ENCODE measurements at places on chromosomes 11 and 22.

GRCh38 chr11:133506023-133506422 lies 26.3 kb downstream of the OPCML start:
- no peak for DNase-seq

- no peak for DNase-seq
These were observed 54.2 kb downstream of the LGR4 start for GRCh38 chr11:27418356-27418755.

DNA sequence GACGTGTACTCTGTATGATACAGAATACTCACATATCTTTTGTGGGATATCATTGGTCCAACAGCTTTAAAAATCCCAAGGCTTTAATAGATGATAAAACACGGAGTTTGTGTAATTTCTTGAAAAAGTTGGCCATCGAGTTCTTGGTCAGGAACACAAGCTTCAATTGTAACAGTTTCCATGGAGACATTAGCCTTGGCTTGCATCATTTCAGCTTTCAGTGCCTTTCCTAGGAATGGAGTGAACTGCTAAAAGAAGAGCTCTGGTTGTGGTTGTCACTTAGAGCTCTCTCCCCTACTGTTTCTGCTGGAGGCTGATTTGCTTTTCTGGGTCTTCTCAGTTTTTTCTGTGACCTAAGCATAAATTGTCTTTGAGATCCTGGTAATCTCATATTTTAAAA lies 14.2 kb downstream of the BMAL1 start:
- DNase-seq: no peak

- DNase-seq: no peak
These were observed 22.6 kb upstream of the APLP2 start for GRCh38 chr11:130047141-130047540.

DNA sequence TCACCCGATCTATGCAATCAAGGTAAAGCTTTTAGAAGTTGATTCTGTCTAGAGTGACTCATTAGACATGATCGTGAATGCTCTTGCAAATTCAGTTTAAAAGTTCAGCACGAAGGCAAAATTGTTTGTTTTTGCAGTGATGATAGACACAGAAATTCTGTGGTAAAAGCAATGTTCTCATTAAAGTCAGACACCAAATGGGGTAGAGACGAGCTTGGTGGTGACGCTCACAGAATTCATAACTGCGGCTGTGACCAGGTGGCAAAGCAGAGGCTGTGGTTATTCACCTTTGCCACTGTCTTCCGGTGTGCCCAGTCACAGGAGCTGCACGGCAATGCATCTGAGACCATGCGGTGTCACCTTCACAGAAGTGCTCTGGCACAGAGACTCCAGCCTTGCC lies 83.4 kb downstream of the WNT7B start:
- no peak for DNase-seq

DNA sequence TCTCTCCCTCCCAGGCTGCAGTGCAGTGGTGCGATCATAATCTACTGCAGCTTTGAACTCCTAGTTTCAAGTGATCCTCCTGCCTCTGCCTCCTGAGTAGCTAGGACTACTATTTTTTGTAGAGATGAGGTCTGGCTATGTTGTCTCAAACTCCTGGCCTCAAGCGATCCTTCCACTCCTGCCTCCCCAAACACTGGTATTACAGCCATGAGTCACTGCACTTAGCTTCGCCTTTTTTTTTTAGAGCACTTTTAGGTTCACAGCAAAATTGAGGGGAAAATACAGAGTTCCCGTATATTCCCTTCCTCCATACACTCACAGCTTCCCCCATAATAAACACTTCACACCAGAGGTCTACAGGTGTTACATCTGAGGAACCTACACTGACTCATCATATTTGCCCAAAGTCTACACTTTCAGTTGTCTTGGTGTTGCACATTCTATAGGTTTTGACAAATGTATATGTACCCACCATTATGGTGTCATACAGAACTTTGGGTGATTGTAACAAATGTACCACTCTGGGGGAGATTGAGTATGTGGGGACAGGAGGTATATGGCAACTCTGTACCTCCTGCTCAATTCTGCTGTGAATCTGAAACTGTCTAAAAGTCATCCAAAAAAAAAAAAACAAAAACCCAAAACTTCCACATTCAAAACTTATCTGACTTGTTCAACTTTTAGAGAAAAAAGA lies 11.3 kb upstream of the SLC37A4 start:
- no peak for DNase-seq

Measured in T-helper 9 cell (primary cell).